MCF 10A (cell line): ENCODE measurements at places on chromosomes 16 and 17. TPM values are rescaled to one million over a fixed set of nuclear protein-coding genes. Genes with fewer than 3 reads are reported as not detected.

DNA sequence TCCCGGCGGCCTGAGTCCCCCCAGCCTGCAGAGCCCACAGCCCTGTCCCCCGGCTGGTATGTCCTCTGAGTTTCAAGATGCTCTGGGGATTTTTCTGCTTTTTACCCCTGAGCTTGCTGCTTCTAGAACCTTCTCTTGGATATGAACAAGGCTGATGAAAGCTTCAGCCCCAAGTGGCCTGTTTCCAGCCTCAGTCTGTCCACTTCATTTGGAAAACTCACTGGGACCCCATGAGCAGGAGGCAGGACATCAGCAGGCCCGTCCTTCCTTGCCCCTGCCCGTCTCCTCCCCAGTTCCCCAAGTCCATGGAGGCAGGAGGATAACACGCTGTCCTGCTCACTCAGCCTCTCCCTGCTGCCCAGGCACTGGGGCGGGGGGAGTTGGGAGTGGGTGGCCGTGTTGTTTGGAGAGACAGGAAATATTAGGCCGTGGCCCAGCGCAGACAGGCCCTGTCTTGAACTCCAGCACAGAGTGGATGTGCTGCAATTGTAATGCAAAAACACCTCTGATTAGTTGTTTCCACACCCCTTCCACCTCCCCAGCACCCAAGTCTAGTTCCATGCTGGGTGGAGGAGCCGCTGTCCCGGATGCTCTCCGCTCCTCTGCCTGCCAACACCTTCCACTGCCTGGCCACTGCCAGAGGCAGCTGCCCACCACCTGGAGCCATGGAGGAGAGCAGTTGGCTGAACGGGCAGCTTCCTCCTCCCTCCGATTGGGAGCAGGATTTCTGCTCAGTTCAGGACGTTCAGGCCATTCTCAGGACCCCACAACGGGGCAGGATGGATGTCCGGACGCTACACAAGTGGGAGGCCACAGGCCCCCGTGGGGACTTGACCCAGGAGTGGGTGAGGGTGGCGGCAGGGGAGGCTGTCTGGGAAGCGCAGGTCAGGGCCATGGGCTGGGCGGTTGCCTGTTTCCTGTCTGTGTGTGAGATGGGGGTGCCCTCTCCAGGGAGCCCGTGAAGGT is 216.9 kb upstream of the GSE1 start:
- peak; percentile 86 for DNase-seq
- peak overlapping the region; percentile 57 for H3K4me3 ChIP-seq
- H3K4me1 ChIP-seq: peaks cover 34% of the 10 kb centered on the region

Gene CIITA
- total RNA-seq: 0.12 TPM in 1 of 2 replicates, not detected in the other

- peaks cover 42% of the 10 kb centered on the region for H3K36me3 ChIP-seq
- DNase-seq: peak; percentile 98
- peaks cover 30% of the 10 kb centered on the region for H3K4me1 ChIP-seq
- H3K27me3 ChIP-seq: peaks cover 7% of the 10 kb centered on the region
- peak overlapping the region; percentile 63 for H3K27ac ChIP-seq
- peak overlapping the region; percentile 36 for H3K4me3 ChIP-seq
These were observed 11.4 kb downstream of the SLFN5 start for GRCh38 chr17:35254107-35254773.

GRCh38 chr16:69476920-69477443 is 52.6 kb downstream of the CYB5B start:
- DNase-seq: peak; percentile 37
- H3K27ac ChIP-seq: no peak overlapping the region
- H3K27me3 ChIP-seq: no peaks in the 10 kb centered on the region
- peaks cover 8% of the 10 kb centered on the region for H3K36me3 ChIP-seq
- H3K4me1 ChIP-seq: peaks cover 12% of the 10 kb centered on the region
- no peak overlapping the region for H3K4me3 ChIP-seq

- peaks cover 18% of the 10 kb centered on the region for H3K4me1 ChIP-seq
- no peaks in the 10 kb centered on the region for H3K27me3 ChIP-seq
- H3K4me3 ChIP-seq: no peak overlapping the region
- H3K36me3 ChIP-seq: no peaks in the 10 kb centered on the region
- DNase-seq: no peak
These were observed 27.5 kb upstream of the HLF start for GRCh38 chr17:55237268-55237667.

Gene PAQR4
- total RNA-seq: 4.8 and 7.9 TPM in 2 replicates

Gene TBC1D3B
- total RNA-seq: 12.5 and 14.9 TPM in 2 replicates

DNA sequence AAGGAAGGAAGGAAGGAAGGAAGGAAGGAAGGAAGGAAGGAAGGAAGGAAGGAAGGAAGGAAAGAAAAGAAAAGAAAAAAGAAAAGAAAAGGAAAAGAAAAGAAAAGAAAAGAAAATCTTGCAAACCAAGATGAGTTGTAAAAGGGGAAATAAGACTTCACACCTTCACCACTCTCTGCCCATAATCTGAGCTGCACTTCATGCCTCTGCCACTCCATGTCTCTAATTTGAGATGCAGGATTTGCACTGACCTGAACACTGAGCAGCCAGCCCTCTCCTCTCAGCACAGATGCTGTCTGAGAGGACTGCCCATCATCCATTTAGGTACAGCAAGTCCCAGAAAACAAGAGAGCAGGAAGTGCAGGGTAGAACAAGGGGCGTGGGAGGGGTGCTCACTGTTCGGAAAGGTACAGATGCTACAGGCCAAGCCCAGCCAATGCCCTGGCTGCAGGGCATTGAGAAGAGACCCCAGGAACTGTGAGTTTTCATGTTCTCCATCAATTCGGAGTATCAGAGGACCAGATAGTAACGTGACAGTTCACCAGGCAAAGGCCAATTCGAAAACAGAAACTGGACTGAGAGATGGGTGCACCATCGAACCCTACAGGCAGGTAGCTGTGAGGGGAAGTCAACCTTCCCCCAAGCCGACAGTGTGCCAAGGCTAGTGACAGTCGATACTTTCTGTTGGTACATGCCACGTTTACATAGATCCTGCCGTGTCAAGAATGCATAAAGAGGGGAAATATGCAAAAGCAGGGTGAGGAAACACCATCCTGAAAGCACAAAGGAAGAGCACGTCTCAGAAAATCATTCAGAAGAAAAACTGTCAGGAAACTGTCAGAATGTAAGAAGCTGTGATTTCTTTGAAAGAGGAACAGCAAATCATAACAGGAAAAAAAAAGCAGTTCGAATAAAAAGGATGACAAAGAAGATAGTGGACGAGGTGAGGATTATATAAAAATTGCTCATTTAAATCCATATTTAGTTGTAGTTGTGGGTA is 142.0 kb upstream of the RCVRN start:
- no peak overlapping the region for H3K27ac ChIP-seq
- no peaks in the 10 kb centered on the region for H3K36me3 ChIP-seq
- no peak overlapping the region for H3K4me3 ChIP-seq
- no peak for DNase-seq
- H3K27me3 ChIP-seq: peaks cover 12% of the 10 kb centered on the region

GRCh38 chr16:72844225-72844920 is 203.6 kb downstream of the ZFHX3 start:
- DNase-seq: no peak
- peaks cover 15% of the 10 kb centered on the region for H3K4me1 ChIP-seq
- H3K27me3 ChIP-seq: no peaks in the 10 kb centered on the region
- H3K27ac ChIP-seq: no peak overlapping the region

Gene ANKS3
- 29.9 and 35.0 TPM in 2 replicates for total RNA-seq

GRCh38 chr17:8859804-8860430 is 7.6 kb downstream of the PIK3R6 start:
- H3K27ac ChIP-seq: no peak overlapping the region
- DNase-seq: no peak
- H3K4me3 ChIP-seq: no peak overlapping the region
- H3K36me3 ChIP-seq: no peaks in the 10 kb centered on the region
- H3K27me3 ChIP-seq: no peaks in the 10 kb centered on the region

- peaks cover 33% of the 10 kb centered on the region for H3K4me1 ChIP-seq
- DNase-seq: peak; percentile 69
- peaks cover 26% of the 10 kb centered on the region for H3K36me3 ChIP-seq
These were observed 2.8 kb downstream of the USP22 start for GRCh38 chr17:21039839-21040575.

- H3K36me3 ChIP-seq: no peaks in the 10 kb centered on the region
- no peaks in the 10 kb centered on the region for H3K4me1 ChIP-seq
- no peak for DNase-seq
- H3K4me3 ChIP-seq: no peak overlapping the region
- peaks cover 49% of the 10 kb centered on the region for H3K27me3 ChIP-seq
- H3K27ac ChIP-seq: no peak overlapping the region
These were observed 26.2 kb downstream of the TNFRSF13B start for GRCh38 chr17:16945663-16946218.
